Heart right ventricle (tissue), 16 donors: ENCODE measurements at places on chromosomes 1 and 21. TPM values are rescaled to one million over a fixed set of nuclear protein-coding genes. Genes with fewer than 3 reads are reported as not detected.

Gene OR4F29
- total RNA-seq = not detected

Gene GLIS1
- total RNA-seq = not detected

Gene QSOX1
- 141 TPM for total RNA-seq

Gene GBP4
- total RNA-seq = 11.9 TPM

Gene ZBTB21
- 7.4 TPM for total RNA-seq

Gene LCA5L
- 0.65 TPM for total RNA-seq

Gene TENT5C
- total RNA-seq = 8.6 TPM

Gene MSTO1
- total RNA-seq = 14.8 TPM

Gene SPRR5
- not detected for total RNA-seq

Gene A3GALT2
- total RNA-seq = not detected

Gene TRIM67
- not detected for total RNA-seq

Gene THEM5
- total RNA-seq = not detected

Gene GBP7
- total RNA-seq = not detected

Gene TIE1
- 43.3 TPM for total RNA-seq

Gene TCHH
- total RNA-seq = not detected

Gene PPIAL4G
- not detected for total RNA-seq

Gene FAM177B
- not detected for total RNA-seq

Gene PODN
- total RNA-seq = 20.1 TPM

Gene MAP3K7CL
- total RNA-seq = 62.1 TPM

Gene EEIG2
- 4.7 TPM for total RNA-seq

Gene STK40
- 66.2 TPM for total RNA-seq

Gene CD247
- 1.3 TPM for total RNA-seq

Gene KCNE1
- total RNA-seq = 6.7 TPM

Gene FCRLA
- 0.21 TPM for total RNA-seq
